Cerebellar nuclear complex (tissue), 1 donor: ENCODE measurements at places on chromosomes 3 and 15.

GRCh38 chr3:171347301-171348039, 112.7 kb downstream of the TNIK start:
- DNase-seq, result no peak

- DNase-seq, result no peak
These were observed 204.8 kb upstream of the ZPLD1 start for GRCh38 chr3:102230057-102230456.

DNA sequence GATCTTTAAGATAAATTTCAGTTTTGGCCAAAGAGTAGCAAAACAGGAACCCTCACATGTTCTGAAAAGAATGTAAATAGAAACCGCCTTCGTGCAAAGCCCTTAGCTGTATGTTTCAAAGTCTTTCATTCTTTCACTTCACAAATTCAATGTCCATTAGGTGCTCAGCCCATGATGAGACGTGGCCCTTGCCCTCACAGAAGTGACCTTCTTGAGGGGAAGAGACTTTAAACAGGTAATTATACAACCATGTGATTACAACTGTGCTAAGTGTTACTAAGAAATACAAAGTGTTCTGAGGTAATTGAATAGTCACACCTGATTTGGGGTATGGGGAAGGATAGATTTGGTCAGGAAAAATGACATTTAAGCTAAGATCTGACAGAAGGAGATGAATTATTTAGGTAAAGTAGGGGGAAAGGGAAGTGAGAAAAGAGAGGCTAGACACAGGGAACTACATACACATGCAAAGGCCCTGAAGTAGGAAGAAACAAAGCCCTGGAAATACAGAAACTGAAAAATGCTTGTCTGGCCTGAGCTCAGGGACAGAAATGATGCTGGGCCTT, 19.6 kb downstream of the HSPBAP1 start:
- no peak for DNase-seq

GRCh38 chr15:51775967-51776816, 24.8 kb downstream of the TMOD2 start:
- DNase-seq, result no peak

- no peak for DNase-seq
These were observed 78.1 kb upstream of the RNF7 start for GRCh38 chr3:141659821-141660613.

GRCh38 chr3:104825116-104825515, 541.6 kb upstream of the ALCAM start:
- DNase-seq, result no peak

GRCh38 chr15:85354948-85355347, 25.5 kb upstream of the AKAP13 start:
- DNase-seq, result no peak

DNA sequence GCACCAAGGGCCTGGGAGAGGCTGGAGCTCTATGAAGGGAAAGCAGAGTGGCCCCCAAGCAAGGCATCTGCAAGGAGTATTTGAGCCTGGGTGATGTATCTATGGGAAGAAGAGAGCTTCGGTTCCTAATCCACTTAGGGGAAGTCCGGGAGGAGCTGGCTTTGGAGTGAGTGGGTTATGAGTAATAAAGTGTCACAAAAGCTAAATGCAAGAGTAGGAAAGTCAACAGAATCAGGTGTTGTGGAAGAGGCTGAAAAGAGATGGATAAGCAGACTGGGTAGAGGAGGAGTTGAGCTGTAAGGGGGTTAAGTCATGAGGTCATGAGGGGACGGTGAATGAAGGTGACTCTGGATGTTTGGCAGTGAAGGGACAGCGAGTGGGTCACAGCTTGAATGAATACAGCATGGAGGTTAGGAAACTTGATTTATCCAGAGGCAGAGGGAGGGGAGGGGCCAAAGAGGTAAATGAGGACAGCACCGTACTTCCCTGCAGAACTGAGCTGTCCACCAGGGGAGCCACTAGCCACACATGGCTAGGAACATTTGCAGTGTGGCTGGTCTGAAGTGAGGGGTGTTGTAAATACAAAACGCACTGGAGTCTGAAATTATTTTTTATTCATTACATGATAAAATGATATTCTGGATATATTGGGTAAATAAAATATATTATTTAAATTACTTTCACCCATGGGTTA, 83.3 kb downstream of the ADCY5 start:
- no peak for DNase-seq
